ENCODE measurements at places on chromosomes 2 and 18. TPM values are rescaled to one million over a fixed set of nuclear protein-coding genes. Genes with fewer than 3 reads are reported as not detected.

- no peaks in the 10 kb centered on the region for H3K36me3 ChIP-seq
- DNase-seq = no peak
- H3K4me3 ChIP-seq = no peak overlapping the region
- H3K27me3 ChIP-seq = no peaks in the 10 kb centered on the region
- no peak overlapping the region for H3K27ac ChIP-seq
- peaks cover 13% of the 10 kb centered on the region for H3K4me1 ChIP-seq
Observed at GRCh38 chr2:28058791-28059190, 168.3 kb downstream of the BABAM2 start.

GRCh38 chr2:51299370-51299769 is 267.4 kb upstream of the NRXN1 start:
- no peaks in the 10 kb centered on the region for H3K4me1 ChIP-seq
- no peaks in the 10 kb centered on the region for H3K27me3 ChIP-seq
- DNase-seq = no peak
- H3K36me3 ChIP-seq = no peaks in the 10 kb centered on the region

DNA sequence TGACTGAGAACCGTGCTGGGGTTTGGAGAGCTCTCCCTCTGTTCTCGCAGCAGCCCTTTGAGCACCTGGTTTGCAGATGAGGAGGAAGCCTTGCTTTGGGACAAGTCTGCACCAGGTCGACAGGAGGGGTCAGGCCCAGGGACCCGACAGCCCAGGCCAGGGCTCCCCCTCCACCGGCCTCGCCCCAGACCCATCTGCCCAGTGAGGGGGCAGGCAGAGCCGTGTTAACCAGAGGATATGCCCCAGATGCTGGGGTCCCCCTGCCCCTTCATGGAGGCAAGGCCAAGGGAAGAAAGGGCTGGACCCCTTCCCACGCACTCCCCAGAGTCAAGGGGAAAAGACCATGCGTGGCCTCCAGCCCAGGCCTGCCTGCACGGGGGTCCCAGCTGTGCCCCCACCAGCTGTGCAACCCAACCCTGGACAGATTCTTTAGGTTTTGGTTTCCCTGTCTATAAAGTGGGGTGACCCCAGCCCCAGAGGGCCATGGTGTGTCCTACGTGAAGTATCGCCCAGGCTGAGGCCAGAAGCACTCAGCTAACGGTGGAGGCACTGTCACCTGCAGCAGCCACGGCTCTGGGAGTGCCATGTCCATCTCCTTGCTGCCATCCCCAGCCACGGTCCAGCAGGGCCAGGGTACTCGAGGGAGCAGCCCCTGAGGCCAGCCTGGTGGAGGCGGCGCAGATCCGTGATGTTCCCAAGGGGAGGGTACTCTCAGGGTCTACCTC is 4.8 kb upstream of the SNED1 start:
- no peaks in the 10 kb centered on the region for H3K27me3 ChIP-seq
- H3K4me3 ChIP-seq = no peak overlapping the region
- DNase-seq = no peak
- H3K36me3 ChIP-seq = no peaks in the 10 kb centered on the region
- no peak overlapping the region for H3K27ac ChIP-seq

- H3K4me3 ChIP-seq = no peak overlapping the region
- H3K36me3 ChIP-seq = no peaks in the 10 kb centered on the region
- peaks cover 18% of the 10 kb centered on the region for H3K4me1 ChIP-seq
- H3K27ac ChIP-seq = no peak overlapping the region
Observed at GRCh38 chr2:176854878-176855277, 357.7 kb upstream of the HNRNPA3 start.

DNA sequence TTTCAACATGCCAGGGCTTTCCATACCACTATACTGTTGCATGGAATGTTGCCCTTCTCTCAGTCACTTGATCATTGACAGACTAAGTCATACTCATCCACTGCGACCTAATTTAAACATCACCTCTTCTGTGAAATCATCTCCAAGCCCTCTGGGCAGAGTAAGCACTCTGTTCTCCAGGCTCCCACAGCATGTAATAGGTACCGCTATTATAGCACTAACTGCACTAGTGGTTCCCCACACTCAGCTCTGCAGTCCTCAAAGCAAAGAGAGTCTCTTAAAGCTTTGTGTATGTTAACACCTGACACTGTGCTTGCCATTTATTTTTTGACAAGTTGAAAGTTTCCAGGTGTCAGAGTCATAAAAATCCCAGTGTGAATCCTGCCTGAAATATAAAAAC is 947.2 kb downstream of the ERBB4 start:
- no peak overlapping the region for H3K27ac ChIP-seq
- no peaks in the 10 kb centered on the region for H3K4me1 ChIP-seq
- no peaks in the 10 kb centered on the region for H3K36me3 ChIP-seq
- no peak overlapping the region for H3K4me3 ChIP-seq
- no peak for DNase-seq

GRCh38 chr2:88211003-88211808 is 41.1 kb downstream of the THNSL2 start:
- no peaks in the 10 kb centered on the region for H3K27me3 ChIP-seq
- no peak for DNase-seq
- H3K4me3 ChIP-seq = no peak overlapping the region
- H3K27ac ChIP-seq = no peak overlapping the region
- H3K4me1 ChIP-seq = no peaks in the 10 kb centered on the region

GRCh38 chr18:10839421-10839820 is 309.9 kb downstream of the PIEZO2 start:
- H3K27me3 ChIP-seq = no peaks in the 10 kb centered on the region
- no peak overlapping the region for H3K27ac ChIP-seq
- no peak overlapping the region for H3K4me3 ChIP-seq
- no peaks in the 10 kb centered on the region for H3K36me3 ChIP-seq
- DNase-seq = no peak

DNA sequence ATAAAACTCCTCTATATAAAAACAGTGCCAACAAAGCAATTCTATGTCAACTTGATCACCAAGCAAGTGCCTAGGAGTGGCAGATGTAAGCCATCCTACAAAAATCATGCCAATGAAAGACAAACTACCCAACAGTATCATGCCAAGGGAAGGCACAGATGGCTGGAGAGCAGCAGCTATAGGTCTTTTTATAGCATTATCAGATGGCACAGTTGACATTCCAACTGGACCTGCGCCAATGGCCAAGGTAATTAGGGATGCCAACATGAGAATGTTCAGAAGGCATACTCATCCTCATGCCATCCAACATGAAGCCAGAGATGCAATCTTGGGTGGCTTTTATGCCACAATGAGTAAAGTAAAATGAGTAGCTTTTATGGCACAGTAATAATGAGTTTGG is 237.3 kb downstream of the OTX1 start:
- DNase-seq = no peak
- no peaks in the 10 kb centered on the region for H3K27me3 ChIP-seq
- no peak overlapping the region for H3K27ac ChIP-seq
- no peaks in the 10 kb centered on the region for H3K36me3 ChIP-seq
- H3K4me1 ChIP-seq = no peaks in the 10 kb centered on the region

Gene CPLX4
- total RNA-seq = not detected

Gene YIPF4
- total RNA-seq = 10.6 TPM

Gene ALPI
- not detected for total RNA-seq

Gene FAM237A
- total RNA-seq = not detected

Gene ALKAL2
- 17.4 TPM for total RNA-seq

Gene GALNT14
- total RNA-seq = 1.7 TPM

Gene NGEF
- total RNA-seq = 4.9 TPM

Gene LOXHD1
- total RNA-seq = not detected
